ENCODE measurements at places on chromosomes 11 and 22.

GRCh38 chr11:27649800-27650199 is 50.5 kb downstream of the BDNF start:
- DNase-seq: no peak

GRCh38 chr11:30260813-30261212 is 30.0 kb downstream of the FSHB start:
- no peak for DNase-seq

GRCh38 chr11:40293655-40294348 is 1165.7 kb downstream of the LRRC4C start:
- no peak for DNase-seq

- no peak for DNase-seq
Measured at GRCh38 chr22:45072322-45072903, 62.6 kb upstream of the PHF21B start.

All from activated T-helper 9 cell treated with anti-CD3 and anti-CD28 coated beads, Interleukin-2, amount 50 U/mL, for 16 hours (primary cell).